ENCODE measurements at places on chromosomes 2 and 18. TPM values are rescaled to one million over a fixed set of nuclear protein-coding genes. Genes with fewer than 3 reads are reported as not detected.

- no peak for DNase-seq
These were observed 119.0 kb upstream of the CELF4 start for GRCh38 chr18:37684590-37684989.

GRCh38 chr2:69376403-69376802 lies 10.6 kb downstream of the GFPT1 start:
- DNase-seq, result no peak

The RNMT gene
- 21.9 TPM for total RNA-seq

DNA sequence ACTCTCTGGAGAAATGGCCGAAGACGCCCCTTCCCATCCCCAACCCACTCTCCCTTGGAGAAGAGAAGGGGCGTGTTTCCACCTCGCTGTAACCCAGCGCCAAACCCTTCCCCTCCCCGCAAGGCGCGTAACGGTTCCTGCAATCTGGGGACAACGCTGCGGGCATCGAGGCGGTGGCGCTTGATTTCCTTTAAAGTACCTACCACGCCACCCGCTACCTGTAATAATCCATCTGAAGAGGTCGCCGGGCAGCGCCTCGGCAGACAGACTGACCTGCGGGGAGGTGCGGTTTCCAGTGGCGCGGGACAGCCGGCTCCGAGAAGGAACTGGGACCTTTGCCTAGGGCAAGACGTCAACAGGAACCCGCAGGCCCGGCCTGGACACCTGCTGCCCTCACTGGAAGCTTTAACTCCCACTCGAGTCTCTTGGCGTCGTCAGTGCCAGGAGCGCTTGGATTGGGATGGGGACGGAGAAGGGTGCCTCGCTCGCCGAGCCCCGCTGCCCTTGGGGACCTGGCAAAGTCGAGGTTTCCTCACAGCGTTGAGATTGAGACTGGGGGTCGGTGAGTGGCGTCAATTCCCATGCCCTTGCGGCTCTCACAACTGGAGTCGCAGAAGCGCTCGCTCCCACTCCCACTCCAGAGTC lies at the start of gene CYP1B1:
TSS of gene CYP1B1 (minus strand) at position 645 of the 645 bp plus-strand sequence. CDS start 763 bp downstream, outside the sequence.
- peak; percentile 33 for DNase-seq

DNA sequence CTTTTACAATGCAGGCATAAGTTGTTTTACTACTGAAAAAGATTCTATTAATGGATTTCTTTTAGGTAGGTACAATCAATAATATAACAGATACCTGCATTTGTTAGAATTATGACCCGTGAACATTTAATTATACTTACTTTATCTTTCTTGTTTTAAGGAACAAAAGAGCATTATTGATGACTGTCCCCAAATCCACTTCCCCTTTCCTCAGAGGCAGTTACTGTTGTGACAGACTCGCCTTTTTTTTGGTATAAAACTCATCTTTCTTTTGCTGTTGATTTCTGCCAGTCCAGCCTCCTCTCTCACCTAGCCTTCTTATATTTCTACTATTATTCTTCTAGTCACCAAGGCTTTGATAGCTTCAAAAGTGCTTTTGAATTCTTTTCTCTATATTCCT lies 12.1 kb downstream of the ACTR3 start:
- no peak for DNase-seq

DNA sequence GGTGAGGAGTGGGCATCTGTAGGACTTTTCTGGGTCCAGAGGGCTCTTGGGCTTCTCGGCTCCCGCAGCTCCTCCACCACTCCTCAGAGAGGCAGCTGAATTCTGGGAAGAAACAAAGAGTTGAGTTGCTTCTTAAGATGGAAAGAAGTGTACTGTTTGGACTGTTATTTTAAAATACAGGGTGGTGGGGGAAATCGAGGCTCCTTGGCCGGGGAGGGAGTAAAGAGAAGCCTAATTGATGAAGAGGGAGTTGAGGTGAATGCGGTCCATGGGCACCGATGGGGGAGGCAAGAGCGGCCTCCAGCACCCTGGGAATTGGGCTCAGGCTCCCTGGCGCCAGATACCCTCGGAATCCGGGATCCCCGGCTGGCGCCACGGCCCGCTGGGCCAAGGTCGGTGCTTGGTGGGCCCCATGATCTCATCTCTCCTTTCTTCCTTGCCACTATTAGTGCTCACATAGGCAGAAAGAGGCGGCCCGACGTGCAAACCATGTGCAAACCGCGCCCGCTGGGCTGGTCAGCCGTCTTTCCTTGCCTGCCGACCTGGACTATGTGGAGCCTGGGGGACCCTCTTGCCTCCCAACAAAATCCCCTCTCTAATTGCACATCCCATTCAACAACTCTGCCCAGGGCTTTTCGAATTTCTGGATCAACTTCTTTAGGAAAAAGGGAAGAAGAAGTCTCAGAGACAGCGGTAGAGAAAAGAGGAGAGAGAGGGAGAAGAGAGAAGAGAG lies 604 bp upstream of the SIX3 start:
- DNase-seq, result no peak

The CFC1B gene
- total RNA-seq, result not detected

DNA sequence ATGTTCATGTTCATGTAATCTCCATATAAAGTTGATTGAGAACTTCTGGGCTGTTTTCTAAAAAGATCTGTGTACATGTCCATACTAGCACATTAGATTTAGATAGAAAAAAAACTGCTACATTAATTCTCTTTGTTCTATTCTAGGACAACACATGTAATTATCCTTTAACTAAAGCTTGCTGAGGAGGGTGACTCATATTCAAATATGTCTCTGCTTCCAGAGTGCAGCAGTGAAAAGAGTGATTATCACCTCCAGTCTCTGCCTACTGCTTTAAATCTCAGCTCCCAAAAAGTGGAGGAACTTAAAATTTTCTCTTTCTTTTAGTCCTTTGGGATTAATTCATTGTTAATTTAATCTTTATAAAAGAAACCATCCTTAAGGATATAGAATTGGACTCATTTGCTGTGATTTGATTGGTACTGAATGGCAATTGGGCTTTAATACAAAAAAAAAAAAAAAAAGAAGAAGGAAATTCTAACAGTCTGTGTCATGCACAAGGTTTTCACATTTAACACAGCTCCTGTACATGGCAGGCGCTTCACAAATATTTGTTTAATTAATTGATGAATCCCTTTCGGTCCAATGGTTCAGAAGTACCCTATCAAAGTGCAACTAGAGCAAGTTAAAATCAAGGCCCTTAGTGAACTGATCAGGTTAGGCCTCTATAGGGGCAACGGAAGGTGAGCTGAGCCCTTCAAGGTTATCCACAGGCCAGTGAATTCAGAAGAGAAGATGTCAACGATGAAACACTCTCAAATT lies 214.0 kb upstream of the KCNJ3 start:
- no peak for DNase-seq

GRCh38 chr2:55224761-55225261 lies 7.3 kb downstream of the CLHC1 start:
- DNase-seq, result peak; percentile 25

The GNAL gene
- total RNA-seq, result 5.8 TPM

- no peak for DNase-seq
These were observed 1.4 kb upstream of the UXS1 start for GRCh38 chr2:106195456-106195855.

GRCh38 chr2:170218931-170219330 lies 41.0 kb downstream of the MYO3B start:
- DNase-seq, result no peak

The PLEKHA3 gene
- total RNA-seq, result 34.0 TPM

DNA sequence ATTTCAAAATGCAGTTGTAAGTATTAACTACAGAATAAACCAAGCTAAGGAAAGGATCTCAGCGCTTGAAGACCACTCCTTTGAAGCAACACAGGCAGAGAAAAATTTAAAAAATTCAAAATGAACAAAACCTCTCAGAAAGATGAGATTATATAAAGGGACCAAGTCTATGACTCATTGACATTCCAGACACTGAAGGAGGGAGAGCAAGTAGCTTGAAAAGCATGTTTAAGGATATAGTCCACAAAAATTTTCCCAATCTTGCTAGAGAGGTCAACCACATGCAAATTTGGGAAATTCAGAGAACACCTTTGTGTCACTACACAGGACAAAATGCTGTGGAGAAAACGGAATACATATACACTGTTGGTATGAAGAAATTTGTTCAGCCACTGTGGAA lies 112.6 kb upstream of the MC4R start:
- DNase-seq, result no peak

GRCh38 chr2:235021752-235022151 lies 69.9 kb downstream of the SH3BP4 start:
- DNase-seq, result no peak

DNA sequence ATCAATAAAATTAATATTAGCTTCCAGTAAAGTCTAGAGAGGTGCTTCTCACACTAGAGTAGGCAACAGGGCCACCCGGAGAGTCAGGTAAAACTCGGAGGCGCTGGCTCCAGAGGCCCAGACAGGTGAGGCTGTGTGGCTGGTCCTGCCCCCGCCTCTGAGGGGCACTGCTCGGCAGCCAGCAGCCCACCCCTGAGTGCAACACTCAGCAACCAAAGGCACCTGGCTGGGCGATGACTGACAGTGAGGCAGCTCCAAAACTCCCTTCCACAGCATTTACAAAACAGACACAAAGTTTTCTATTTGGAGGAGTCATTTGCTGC lies 138.8 kb upstream of the ID2 start:
- no peak for DNase-seq

The ALK gene
- total RNA-seq, result 0.26 TPM

GRCh38 chr2:173058673-173059072 lies 17.0 kb upstream of the MAP3K20 start:
- DNase-seq, result no peak

The HOXD4 gene
- total RNA-seq, result 0.29 TPM

DNA sequence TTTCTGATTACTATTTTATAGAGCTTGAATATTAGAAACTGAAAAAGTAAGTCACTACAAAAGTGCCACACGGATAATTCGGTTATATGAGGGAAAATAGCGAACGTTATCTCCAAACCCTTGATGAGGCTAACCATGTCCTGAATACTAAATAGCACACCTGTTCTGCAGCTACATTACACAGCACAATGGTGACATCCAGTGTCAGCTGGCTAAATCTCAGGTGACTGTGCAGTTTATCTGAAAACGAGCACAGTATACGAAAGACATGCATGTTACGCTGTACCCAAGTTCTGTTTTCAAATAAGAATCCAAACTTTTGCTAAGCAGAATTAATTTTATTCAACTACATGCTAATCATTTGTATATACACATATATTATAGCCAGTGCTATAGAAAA lies 9.0 kb downstream of the CCDC68 start:
- no peak for DNase-seq

- DNase-seq, result peak; percentile 75
These were observed 74.1 kb downstream of the COL4A3 start for GRCh38 chr2:227238238-227239237.

The C2orf66 gene
- total RNA-seq, result 0.18 TPM

The ST6GAL2 gene
- total RNA-seq, result 0.89 TPM

The TMEM17 gene
- 1.3 TPM for total RNA-seq

The REG3A gene
- total RNA-seq, result not detected

DNA sequence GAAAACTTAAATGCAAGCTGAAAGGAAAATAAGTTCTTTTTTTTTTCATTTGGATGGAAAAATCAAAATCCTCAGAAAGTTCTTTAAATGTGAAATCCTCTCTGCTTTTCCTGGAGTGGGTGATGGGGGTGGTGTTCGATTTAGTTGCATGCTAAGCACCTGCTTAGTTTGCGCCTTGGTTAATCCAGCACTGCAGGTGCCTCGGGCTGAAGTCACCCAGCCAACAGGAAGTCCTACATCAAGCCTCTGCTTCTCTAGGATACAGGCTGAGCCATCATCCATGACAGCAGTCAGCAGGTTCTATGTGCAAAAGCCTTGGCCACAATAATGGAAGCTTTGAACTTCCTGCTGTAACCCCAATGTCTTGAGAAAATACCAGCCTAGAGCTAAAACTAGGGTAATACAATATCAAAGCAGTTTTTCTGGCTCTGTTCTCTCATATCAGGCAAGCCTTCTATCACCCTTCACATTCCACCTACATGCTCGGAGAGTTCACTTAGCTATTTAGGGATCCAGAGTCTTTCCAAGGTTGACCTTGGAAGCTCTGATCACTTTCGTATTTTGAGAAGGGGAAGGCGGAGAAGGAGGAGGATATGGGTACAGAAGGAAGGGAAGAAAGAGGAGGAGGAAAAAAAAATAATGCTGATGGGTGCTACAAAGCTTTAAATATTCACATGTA lies 116.1 kb upstream of the LRRTM1 start:
- no peak for DNase-seq

DNA sequence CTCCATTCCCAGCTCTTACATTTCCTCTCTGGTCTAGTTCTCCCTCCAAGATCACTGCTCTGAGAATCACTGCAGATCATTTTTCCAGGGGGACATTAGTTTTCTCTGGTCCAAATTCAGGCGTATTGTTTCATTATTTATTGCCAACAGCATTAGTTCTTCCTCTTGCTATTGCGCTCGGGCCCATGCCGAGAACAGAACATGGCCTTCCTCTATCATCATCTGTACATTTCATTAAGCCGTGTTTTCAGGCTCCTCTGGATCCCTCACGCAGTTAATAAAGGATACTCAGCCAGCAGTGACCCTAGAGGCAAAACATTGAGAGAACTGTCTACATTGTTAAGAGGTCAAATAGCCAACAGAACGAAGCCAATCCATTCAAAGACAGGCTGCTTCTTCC lies 63.9 kb downstream of the CCBE1 start:
- no peak for DNase-seq

DNA sequence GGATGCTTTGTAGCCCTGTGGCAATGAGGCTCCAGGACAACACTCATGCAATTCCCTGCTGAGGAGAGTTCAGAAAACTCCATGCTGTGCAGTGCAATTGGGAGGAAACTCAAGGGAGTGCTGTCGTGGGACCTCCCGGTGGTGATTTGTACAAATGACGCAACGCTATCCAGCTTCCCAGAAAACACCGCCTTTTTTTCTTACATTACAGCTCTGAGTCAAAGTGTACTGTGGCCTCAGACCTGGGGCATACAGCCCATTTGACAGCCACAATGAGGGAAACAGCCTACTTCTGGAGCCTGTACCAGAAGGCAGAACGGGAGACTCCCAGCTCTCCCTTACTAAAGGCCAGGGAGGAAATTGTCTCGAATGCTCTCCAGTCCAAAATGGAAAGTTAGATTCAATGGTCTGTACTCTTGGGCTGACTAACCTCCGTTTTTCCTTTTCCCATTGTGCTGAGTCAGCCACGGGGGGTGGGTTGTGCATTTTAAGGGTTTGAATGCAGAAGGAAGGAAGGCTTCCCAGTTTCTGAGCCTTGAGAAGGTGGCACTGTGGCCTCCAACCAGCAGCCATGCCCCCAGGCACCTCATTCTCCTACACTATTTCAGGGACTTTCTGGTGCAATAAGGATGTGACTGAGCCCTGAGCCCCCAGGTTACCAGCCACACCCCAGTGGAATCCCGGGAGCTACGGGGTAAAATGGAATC lies 16.4 kb upstream of the CYP1B1 start:
- DNase-seq, result peak; percentile 60

- no peak for DNase-seq
These were observed 180.3 kb upstream of the TACR1 start for GRCh38 chr2:75379476-75380210.

DNA sequence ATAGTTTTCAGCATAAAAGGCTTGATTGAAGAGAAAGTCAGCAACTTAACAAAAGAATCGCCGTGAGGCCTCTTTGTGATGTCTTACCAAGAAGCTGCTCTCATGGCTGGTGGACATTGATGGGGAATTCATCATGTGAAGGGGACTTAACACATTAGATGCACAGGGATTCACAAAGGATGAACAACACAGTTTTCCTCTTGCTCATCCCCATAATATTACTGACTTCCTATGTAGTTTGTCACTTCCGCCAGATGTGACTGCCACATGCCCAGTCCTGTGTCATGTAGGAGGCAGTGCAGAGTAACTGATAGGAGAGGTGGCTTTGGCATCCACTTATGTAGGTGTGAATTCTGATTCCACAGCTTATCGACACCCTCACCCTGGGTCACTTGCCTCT lies 232.6 kb upstream of the LYPD1 start:
- DNase-seq, result no peak
